NB4 (cell line): ENCODE measurements at places on chromosomes 16 and 17.

DNA sequence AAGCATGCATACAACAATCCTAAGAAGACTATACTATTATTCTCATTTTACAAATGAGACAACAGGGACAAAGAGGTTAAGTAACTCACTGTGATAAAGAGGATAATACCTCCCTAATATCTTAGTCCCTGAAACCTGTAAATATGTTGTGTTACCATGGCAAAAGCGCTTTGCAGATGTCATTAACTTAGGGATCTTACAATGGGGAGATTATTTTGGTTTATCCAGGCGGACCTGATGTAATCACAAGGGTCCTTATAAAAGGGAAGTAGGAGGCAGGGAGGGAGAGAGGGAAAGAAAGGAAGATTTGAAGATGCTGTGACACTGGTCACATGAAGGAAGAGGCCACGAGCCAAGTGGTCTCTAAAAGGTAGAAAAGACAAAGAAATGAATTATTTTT is 164.7 kb downstream of the CNTNAP4 start:
- DNase-seq = no peak

GRCh38 chr16:69511651-69512050 is 54.1 kb upstream of the NFAT5 start:
- DNase-seq = peak; percentile 47

DNA sequence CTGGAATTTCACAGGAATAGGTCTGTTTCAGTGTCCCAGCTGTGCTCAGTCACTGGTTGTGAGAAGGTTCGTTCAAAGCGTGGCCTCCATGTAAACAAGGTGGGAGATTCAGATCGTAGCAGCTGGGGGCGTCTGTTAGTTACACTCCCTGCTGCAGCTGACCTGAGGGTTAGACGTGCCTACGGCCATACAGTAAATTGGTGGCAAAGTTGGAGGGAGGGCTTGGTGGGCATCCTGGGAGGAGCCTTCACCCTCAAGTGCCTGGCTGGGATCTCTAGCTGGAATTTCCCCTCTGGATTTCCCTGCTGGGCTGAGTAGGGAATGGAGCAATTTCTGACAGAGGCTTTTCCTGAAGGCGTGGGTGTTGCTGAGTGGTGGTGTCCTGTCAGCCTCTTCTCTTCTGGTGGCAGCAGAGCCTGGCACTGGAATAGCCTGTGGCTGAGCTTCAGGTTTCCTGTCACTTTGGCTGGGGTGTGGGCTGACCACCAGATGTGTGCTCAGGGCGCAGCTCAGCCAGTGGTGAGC is 6.4 kb downstream of the FCSK start:
- no peak for DNase-seq

- DNase-seq = no peak
Observed at GRCh38 chr17:8711291-8711690, 33.3 kb downstream of the CCDC42 start.

GRCh38 chr17:12709063-12709462 is 43.4 kb downstream of the MYOCD start:
- DNase-seq = no peak

DNA sequence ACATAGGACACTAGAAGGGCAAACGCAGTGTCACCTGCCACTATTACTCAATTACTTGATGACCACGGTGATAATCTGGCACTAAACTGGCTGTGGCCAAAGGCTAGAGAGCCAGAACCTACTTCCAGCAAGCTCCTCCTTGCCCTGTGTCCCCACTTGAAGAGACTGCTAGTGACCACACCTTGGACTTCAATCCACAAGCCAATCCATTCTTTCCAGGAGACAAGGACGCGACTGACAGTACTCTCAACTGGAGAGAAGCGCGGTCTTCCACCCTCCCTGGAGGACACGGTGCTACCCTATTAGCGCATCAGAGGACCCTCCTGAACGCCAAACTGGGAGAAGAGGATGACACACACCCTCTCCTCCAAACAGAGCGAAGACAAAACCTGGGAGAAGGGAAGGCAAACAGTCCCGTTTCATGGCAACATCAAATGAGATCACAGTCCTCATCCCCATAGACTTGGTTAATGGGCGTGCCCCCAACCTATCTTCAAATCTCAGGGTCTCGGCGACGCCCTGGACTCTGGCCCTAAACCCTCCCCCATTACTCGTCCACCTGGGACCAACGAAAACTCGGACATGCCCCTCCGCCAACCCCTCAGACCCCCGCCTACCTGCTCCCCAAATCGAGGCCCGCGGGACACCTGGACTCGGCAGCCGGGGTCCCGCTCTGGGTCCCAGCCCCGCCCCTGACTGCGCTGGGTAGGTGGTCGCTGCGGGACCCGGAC is 508 bp downstream of the FLCN start:
- peak; percentile 33 for DNase-seq
